Kidney capillary endothelial cell (primary cell): ENCODE measurements at places on chromosomes 1 and 21.

- no peak for DNase-seq
Measured at GRCh38 chr1:209262631-209263030, 320.9 kb upstream of the CAMK1G start.

GRCh38 chr21:17780539-17780938 lies 38.6 kb downstream of the C21orf91 start:
- DNase-seq = no peak

- no peak for DNase-seq
Measured at GRCh38 chr1:175564119-175564518, 179.3 kb downstream of the TNR start.

DNA sequence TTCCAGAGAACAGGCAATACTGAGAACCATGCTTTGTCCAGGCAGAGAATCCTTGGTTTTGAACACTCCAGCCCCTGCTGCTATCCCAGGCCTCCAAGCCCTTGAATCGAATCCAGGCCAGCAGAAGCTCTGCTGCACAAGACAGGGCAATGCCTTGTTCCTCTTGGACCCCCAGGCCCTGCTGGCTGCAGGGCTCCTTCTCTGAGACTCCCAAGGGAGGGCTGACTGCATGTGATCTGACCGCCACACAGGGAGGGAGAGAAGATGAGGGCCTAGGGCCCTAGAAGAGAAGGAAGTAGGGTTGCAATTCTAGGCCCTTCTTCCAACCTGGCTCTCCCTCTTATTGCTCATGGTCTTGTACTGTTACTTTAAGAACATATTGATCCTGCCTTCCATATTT lies 160.6 kb upstream of the EDN2 start:
- no peak for DNase-seq

DNA sequence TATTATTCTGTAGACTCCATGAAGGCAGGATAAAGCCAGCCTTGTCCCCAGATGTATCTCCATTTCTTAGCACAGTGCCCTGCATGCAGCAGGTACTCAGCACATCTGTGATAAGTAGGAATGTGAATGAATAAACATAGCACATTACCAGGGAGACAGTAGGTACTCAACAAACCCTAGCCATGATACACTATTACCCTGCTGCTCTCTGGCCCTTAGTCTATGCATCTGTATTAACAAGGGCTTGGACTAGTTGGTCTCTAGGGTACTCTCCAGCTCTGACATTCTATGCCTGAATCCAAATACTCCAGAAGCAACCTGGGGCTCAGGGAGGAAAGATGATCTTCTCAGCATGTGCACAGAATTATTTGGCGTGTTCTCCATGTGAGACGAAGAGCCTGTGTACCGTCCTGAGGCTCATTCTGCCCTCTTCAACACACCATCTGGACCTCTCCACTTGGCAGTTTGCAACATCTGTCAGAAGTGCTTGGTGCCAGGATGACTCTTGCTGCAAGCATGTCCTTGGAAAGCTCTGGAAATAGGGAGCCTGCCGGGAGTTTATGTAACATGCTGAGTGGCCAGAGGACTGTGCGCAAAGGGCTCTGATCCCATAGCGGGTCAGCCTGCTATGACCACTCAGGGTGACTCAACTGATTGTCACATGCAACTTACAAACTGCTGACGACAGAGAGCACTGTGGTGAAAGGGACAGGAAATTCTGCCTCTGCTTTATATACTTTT lies 228.2 kb upstream of the USP24 start:
- DNase-seq = peak; percentile 69
